ENCODE measurements at places on chromosomes 5 and 9.

DNA sequence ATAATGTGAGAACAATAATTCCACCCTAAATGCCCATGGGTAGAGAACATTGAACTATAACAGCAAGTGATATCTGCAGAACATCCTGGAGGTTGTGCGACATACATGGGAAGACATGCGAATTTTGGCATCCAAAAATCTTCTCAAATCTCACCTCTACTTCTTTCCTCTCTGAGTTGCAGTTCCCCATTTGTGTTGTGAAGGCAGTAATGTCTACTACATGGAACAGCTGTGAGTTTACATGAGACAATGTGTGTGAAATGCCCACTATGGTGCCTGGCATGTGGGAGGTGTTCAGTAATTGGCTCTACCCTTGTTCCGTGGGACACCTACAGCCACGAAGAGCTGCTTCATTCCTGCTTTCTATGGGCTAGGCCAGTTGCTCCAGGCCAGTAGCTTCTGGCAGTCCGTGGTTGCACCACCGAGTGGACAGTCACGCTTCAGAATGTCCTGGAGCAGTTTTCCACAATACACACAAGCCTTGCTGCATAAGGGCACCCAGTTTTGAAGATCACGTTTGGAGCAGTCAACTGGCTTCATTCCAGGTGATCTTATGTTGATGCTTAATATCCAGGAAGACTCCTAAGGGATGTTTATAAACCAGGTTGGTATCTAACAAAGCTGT, 297.7 kb downstream of the DEPDC1B start:
- no peak overlapping the region for H3K27ac ChIP-seq
- no peaks in the 10 kb centered on the region for H3K36me3 ChIP-seq
- no peak for DNase-seq
- H3K4me3 ChIP-seq = no peak overlapping the region
- H3K27me3 ChIP-seq = no peaks in the 10 kb centered on the region

- H3K36me3 ChIP-seq = peaks cover 7% of the 10 kb centered on the region
- DNase-seq = no peak
- peaks cover 5% of the 10 kb centered on the region for H3K4me1 ChIP-seq
- no peaks in the 10 kb centered on the region for H3K27me3 ChIP-seq
- no peak overlapping the region for H3K27ac ChIP-seq
- H3K4me3 ChIP-seq = no peak overlapping the region
Measured at GRCh38 chr9:37126214-37126788, 5.9 kb downstream of the ZCCHC7 start.

GRCh38 chr5:95647886-95648860, 1.6 kb downstream of the RFESD start:
- H3K4me3 ChIP-seq = peak overlapping the region; percentile 3
- no peaks in the 10 kb centered on the region for H3K27me3 ChIP-seq
- H3K27ac ChIP-seq = no peak overlapping the region
- DNase-seq = no peak

DNA sequence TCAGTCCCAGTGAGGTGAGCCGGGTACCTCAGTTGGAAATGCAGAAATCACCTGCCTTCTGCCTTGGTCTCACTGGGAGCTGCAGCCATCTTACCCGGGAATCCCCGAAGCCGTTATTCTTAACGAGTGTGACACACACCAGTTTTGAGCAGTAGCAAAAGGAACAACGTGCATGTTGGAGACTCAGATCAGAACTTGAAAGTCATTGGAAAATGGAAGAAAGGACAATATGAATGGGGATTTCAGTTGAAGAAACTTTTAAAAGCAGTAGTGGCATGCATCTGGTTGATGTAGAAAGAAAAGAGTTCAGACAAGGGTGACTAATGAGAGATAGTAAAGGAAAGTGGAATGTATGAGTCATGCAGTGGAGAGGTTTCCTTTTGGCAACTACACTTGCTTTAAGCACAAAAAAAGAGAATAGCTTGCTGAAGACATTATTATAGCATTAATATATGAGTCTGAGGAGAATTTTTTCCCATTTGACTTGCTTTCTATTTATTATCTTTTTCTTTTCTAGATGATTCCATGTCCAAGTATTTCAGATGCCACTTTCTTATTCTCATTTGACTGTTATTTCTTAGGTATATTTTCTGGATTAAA, 44.4 kb upstream of the ANKDD1B start:
- no peak for DNase-seq
- H3K27ac ChIP-seq = no peak overlapping the region
- no peak overlapping the region for H3K4me3 ChIP-seq
- no peaks in the 10 kb centered on the region for H3K36me3 ChIP-seq
- no peaks in the 10 kb centered on the region for H3K27me3 ChIP-seq

GRCh38 chr5:137633896-137634295, 102.0 kb downstream of the KLHL3 start:
- peaks cover 10% of the 10 kb centered on the region for H3K36me3 ChIP-seq
- H3K27me3 ChIP-seq = no peaks in the 10 kb centered on the region
- H3K4me3 ChIP-seq = no peak overlapping the region
- no peak overlapping the region for H3K27ac ChIP-seq
- no peak for DNase-seq

- H3K27me3 ChIP-seq = no peaks in the 10 kb centered on the region
- H3K27ac ChIP-seq = no peak overlapping the region
- H3K4me1 ChIP-seq = no peaks in the 10 kb centered on the region
- no peak overlapping the region for H3K4me3 ChIP-seq
Measured at GRCh38 chr5:94910721-94911120, 292.3 kb downstream of the SLF1 start.

GRCh38 chr9:77710316-77710715, 62.2 kb upstream of the GNA14 start:
- H3K27ac ChIP-seq = no peak overlapping the region
- no peaks in the 10 kb centered on the region for H3K4me1 ChIP-seq
- H3K36me3 ChIP-seq = no peaks in the 10 kb centered on the region
- no peak for DNase-seq
- no peaks in the 10 kb centered on the region for H3K27me3 ChIP-seq

DNA sequence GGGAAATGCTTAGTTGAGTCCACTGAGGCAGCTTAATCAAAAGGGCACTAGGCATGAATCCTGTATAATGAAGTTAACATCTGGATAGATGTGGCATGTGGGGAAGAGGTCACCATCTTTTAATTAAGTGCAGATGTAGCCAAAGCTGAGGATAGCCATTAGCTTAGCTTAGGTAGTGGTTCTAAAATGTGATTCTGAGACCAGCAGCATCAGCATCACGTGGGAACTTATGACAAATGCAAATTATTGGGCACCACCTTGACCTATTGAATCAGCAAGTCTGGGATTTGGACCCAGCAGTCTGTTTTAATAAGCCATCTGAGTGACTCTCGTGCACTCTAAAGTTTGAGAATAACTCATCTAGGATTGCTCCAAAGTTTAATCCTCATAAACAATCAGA, 63.8 kb downstream of the SNCAIP start:
- H3K4me3 ChIP-seq = no peak overlapping the region
- no peak overlapping the region for H3K27ac ChIP-seq
- no peaks in the 10 kb centered on the region for H3K36me3 ChIP-seq
- H3K4me1 ChIP-seq = no peaks in the 10 kb centered on the region

DNA sequence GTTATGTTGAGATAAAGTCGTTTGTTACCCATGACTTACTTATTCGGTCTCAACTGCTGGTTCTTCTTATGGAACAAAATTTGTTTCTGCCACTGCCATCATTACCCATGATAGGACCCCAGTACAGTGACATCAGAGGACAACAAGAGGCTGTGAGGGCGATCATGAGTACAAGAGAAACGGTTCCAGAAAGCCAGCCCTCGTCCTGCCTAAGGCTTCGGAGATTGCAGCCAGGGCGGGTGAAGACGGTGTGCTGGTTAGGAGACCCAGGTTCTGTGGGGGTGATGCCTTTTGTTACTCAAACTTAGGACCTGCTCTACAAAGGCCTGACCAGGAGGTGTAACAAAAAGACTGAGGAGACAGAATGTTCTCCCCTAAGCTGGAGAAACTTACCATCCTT, 10.9 kb downstream of the FYB1 start:
- peak overlapping the region; percentile 90 for H3K27ac ChIP-seq
- no peaks in the 10 kb centered on the region for H3K36me3 ChIP-seq
- no peaks in the 10 kb centered on the region for H3K27me3 ChIP-seq
- no peak for DNase-seq

DNA sequence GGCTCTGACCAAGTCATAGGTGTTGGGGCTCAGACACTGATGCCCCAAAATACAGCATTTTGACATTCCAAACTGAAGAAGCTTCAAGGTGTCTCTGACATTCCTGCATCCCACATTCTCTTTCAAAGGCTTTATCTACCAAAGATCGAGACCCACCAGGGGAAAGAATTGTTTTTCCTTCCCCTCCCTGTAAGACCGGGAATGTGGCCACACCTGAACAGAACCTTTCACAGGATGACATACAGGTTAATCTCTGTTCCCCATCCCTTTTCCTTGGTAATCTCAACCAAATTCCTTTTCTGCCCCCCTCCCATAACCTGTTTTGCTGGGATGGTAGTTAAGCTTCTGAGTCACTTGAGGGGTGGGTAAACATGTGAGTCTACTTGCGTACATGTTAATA, 72.3 kb downstream of the IQGAP2 start:
- H3K4me3 ChIP-seq = no peak overlapping the region
- no peaks in the 10 kb centered on the region for H3K27me3 ChIP-seq
- peaks cover 29% of the 10 kb centered on the region for H3K4me1 ChIP-seq
- H3K36me3 ChIP-seq = no peaks in the 10 kb centered on the region

- no peak for DNase-seq
- no peaks in the 10 kb centered on the region for H3K4me1 ChIP-seq
- H3K27ac ChIP-seq = no peak overlapping the region
- H3K4me3 ChIP-seq = no peak overlapping the region
Measured at GRCh38 chr9:129505270-129505902, 115.5 kb downstream of the C9orf50 start.

DNA sequence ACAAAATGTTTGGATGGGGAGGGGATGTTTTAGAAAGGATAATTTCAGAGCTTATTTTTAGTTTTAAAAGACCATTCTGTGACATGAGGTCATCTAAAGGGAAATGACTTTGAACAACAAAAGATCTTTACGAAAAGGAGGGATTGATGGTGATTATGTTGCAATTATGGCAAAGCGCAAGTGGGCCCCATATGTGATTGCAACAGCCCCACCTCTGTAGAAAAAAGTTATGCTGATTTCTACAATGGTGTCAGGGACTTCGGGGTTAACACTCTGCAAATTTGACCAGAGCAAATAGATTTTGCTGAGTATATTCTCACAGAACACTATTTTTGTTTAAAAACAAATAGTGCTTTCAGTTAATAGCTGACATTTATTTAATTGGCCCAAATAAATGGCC, 312.8 kb downstream of the NSG2 start:
- no peak for DNase-seq
- H3K4me3 ChIP-seq = no peak overlapping the region
- no peaks in the 10 kb centered on the region for H3K36me3 ChIP-seq
- no peak overlapping the region for H3K27ac ChIP-seq
- no peaks in the 10 kb centered on the region for H3K27me3 ChIP-seq

GRCh38 chr5:142835540-142835939, 65.4 kb downstream of the ARHGAP26 start:
- no peak overlapping the region for H3K27ac ChIP-seq
- no peaks in the 10 kb centered on the region for H3K36me3 ChIP-seq
- no peak overlapping the region for H3K4me3 ChIP-seq
- no peaks in the 10 kb centered on the region for H3K27me3 ChIP-seq
- DNase-seq = no peak
- no peaks in the 10 kb centered on the region for H3K4me1 ChIP-seq

DNA sequence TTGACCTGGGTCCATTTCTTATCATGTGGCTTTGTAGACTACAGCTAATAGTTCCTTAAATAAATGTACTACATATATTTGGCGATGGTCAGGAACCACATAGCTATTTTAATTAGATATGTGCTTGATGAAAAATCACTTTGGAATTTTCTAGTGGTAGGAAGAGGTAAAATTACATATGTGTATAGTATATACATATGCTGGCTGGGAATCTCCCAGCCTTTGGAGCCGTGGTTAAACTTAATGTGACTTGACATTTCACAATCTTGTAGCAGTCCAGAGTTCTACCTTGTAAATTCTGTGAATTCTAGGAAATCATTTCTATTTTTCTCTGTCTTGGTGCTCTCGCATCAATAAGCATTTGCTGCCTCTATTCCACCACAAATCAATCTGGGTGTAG, 565.0 kb downstream of the DMRTA1 start:
- no peak overlapping the region for H3K4me3 ChIP-seq
- H3K27ac ChIP-seq = no peak overlapping the region
- no peaks in the 10 kb centered on the region for H3K36me3 ChIP-seq
- no peaks in the 10 kb centered on the region for H3K27me3 ChIP-seq
- no peaks in the 10 kb centered on the region for H3K4me1 ChIP-seq

Measured in effector memory CD4-positive, alpha-beta T cell (primary cell).